ENCODE measurements at places on chromosomes 2 and 18.

GRCh38 chr2:175442441-175442840 lies 260.9 kb upstream of the ATP5MC3 start:
- no peak for DNase-seq

DNA sequence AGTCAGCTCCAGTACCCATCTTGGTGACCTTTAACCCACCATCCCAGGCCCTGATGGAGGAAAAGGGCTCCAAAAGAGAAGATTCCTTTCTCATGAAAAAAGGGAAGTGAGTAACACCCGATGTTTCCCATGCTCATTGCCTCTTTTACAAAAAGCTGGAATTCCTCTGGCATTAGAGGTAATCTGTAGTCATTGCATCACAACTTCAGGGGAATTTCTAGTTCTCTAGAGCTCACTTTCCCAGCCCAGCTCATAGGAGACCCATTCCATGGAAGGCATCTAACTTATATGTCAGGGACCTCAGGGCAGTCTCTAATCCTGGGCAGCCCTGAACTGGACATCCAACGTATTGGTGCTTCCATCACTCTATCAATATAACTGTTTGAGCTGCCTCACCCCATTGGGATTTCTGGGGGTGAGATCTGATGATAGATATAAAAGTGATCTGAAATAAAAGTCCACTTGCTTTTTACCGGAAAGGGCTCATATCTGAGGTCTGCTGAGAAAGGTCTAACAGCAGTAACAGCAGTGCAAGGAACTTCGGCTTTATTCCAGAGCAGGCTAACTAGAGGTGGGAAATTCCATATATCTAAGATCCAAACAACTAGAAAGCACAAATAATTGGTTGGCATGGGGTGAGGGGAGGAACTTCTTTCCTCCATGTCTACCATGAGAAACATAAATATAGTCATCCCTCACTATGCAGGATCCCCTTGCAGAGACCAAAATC lies 106.1 kb downstream of the ETAA1 start:
- DNase-seq, result no peak

DNA sequence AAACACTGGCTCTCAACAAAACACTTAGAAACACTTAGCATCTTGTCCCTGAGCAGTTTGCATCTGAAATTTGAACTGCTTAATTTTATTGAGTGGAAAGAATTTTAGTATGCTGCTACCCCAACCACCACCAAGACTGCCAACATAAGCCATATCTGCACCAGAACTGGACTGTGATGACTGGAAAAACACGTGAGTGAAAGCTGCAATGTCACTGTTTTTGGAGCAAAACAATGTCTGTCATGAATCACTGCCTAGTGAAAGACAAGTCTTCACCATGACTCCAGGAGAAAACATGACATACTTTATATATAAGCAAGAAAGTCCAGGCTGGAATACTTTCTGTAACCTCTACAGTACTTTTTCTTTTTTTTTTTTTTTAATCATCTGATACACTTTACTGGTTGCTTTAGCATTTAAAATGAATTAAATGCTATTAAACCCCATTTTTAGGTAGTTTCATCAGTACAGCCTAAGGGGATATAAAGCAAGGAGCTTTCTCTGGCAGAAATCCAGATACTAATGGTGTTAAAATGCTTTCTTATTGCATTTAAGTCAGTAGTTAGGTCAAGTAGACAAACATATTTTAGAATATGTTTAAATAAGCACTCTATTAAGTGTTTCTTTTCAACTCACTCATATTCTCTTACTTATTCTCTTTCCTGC lies 2129.4 kb upstream of the PIK3C3 start:
- DNase-seq, result no peak

GRCh38 chr2:88658881-88659537 lies 31.7 kb upstream of the EIF2AK3 start:
- DNase-seq, result no peak

DNA sequence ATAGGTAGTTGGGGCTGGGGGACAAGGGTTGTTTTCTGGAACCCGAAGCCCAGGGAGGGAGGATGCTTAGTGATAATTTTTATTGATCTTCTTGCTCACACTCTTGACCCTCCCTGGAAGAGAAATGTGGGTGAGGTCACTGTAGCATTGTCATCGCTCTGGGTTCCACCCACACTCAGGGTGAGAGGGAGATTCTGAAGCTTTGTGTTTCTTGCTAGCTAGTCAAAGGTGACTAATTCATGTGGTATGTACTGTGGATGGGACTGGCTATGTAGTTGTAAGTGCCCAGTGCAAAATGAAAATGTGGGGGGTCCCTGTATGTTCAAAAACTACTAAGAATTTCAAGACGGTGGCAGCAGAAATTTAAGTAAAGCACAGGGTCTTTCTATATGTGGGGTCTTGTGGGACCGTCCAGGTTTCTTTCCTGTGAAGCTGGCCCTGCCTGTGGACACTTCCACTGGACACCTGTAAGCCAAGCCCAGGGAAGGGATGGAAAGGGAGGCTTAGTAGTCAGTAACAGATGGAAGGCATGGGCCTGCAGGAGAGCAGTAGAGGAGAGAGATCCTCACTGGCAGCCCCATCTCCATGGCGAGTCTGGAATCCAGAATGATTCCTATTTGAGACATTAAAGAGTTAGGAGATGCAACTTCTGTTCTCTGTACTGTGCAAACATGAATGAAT lies 35.0 kb downstream of the TSN start:
- no peak for DNase-seq

DNA sequence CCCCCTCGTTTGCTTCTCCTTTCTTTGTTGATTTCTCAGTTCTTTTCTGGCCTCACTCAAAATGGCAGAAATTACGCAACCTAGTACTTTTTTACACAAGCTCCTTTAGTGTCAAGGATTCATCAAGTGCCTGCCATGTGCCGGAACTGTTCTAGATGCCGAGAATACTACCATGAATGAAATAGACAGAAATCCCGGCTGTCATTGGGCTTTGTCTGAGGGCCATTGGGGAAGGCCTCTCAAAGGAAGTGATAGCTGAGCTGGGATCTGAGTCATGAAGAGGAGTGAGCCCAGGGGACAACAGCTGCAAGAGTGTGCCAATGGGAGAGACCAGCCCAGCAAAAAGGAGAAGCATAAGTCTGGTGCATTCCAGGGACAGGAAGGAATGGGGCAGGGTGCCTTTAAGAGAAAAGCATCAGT lies 34.3 kb upstream of the PPP1CB start:
- no peak for DNase-seq

GRCh38 chr18:73409242-73409641 lies 541.5 kb upstream of the NETO1 start:
- DNase-seq, result no peak

DNA sequence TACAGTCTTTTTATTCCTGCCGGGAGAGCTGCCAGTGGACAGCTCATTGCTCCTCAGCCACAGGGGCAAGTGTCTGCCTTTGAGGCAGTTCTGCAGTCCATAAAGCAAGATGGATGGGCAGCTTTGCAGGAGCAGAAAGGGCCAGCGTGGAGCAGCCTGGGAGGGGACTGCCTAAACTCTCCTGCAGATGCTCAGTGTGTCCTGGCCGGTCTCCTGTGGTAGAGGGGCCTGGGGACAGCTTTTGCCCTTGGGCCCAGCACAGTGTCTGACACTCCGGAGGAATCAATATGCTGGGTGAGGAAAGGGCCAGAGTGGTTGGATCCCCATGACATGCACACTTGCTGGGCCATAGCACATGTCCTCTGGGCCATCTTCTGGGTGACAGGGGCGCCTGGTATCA lies 65.7 kb upstream of the DAPL1 start:
- no peak for DNase-seq

- DNase-seq, result no peak
Observed at GRCh38 chr18:51852681-51853080, 487.3 kb upstream of the DCC start.

GRCh38 chr2:7194950-7195349 lies 277.7 kb downstream of the RNF144A start:
- DNase-seq, result no peak

DNA sequence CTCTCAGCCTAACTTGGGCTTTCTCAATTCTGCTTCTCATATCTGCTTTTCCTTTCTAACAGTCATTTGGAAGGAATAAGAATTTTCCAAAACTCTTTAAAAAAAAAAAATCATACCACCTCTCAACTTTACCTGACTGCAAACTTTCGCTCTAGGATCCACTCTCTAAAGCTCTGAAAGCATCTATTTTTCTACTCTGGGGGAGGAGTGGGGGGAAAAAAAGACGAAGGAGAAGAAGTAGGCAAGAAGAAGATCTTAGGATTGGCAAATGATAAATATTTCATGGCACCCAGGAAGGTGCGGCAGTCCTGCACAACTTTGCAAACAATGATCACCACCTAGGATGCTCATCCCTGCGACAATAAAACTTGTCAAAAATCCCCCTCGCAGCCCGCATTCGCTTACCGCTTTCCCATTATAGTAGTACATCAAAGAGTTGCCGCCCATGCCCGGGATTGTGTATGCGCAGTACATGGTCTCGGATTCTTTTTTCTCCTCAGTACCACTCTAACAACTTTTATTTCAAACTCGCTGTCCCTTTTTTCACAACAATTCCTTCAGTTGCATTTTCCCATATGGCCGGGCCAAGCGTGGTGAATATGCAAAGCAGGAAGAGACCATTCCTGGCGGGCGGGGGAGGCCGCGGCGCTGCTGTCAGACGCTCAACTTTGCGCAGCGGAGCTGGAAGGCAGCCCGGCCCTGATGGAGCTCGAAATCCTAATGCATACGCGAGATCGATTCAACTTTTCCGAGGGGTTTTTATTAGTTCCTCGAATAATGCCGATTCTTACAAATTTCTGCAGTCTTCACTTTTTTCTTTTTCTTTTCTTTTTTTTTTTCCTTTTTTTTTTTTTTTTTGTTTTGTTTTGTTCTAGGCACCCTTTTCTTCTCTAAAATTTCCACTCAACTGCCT lies 266.5 kb downstream of the TCF4 start:
- DNase-seq, result peak; percentile 9

DNA sequence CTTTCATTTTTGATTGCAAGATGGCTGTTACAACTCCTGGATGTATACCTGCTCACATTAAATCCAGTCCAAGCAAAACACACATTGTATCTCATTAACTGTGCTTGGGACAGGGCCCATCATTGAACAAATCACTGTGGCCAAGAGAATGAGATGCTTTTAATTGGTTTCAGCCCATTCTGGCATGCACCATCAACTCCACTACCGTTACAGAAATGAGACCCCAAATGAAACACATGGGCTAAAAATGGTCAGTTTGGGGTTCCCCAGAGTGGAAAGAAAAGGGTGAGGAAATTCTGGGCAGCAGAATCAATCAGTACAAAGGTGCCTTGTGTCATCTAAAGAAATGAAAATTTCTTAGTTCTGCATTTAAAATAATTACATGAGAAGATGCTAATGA lies 52.7 kb downstream of the FAM171B start:
- no peak for DNase-seq

DNA sequence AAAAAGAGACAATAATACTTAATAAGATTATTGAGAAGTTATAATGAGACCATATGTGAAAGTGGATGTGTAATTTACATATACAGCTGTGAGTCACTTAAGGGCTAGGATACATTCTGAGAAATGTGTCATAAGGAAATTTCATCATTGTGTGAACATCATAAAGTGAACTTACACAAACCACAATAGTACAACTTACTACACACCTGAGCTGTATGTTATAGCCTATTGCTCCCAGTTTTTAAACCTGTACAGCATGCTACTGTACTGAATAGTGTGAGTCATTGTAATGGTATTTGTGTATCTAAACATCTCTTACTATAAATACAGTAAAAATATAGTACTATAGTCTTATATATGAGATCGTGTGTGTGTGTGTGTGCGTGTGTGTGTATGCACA lies 1420.3 kb upstream of the PIK3C3 start:
- DNase-seq, result no peak
